ELR (cell line): ENCODE measurements at places on chromosomes 6 and 20.

DNA sequence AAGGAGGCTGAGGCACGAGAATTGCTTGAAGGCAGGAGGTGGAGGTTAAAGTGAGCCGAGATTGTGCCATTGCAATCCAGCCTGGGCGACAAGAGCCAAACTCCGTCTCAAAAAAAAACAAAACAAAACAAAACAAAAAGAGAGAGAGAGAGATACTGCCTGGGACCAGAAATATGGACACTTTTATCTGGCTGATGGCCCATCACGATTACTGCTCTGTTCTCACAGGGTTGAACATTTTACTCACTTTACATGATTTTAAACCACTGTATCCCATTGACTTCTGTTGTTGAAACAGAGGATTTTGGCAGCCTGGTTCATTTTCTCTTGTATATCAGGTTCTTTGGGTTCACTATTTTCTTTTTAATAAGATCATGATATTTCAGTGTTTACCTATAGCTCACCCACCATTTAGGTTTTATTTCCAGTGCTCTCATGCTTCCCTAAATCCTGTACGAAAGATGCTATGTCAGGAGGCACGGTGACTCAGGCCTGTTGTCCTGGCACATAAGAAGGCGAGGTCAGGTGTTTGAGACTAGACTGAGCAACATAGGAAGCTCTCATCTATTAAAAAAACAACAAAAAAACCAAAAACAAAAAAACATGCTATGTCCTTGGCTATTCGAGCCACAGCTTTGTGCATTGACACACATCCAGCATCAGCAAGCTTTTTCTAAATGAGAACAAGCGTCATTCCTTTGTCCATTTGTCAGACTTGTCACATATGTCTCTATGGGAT lies 34.5 kb upstream of the RREB1 start:
- no peak for DNase-seq

DNA sequence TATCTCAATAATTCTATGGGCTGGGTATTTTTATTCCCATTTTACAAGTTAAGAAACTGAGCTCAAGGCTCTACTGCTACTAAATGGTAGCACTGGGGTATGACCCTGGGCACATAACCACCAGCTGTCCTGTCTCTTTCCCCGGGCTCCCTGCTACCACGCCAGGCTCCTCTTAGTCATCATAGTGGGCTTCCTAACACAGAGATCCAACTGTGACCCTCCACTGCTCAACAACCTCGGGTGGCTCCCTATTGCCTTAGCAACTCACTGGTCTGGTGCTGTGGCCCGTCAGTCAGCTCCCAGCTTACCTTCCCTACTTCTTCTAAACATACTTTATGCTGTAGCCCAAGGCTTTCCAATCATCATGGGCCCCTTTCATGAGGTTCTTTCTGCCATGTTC lies 4.5 kb downstream of the KIAA1755 start:
- DNase-seq: no peak

- DNase-seq: peak; percentile 97
Observed at GRCh38 chr6:36755435-36756348, 58.1 kb downstream of the RAB44 start.

DNA sequence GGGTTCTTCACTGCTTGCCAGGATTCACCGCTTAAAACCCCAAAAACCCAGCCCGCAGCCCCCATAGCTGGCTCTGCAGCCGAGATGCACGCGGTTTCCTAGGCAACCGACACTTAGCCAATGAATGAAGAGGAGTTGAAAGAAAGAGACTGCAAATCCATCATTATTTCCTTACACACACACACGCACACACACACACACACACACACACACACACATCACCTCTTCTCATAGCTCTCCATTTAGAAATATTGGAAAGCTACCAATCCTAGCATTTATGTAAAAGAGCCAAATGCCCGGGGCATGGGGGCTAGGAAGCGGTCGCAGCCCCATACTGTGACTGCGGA lies 3.4 kb upstream of the TUBB2B start:
- peak; percentile 62 for DNase-seq

DNA sequence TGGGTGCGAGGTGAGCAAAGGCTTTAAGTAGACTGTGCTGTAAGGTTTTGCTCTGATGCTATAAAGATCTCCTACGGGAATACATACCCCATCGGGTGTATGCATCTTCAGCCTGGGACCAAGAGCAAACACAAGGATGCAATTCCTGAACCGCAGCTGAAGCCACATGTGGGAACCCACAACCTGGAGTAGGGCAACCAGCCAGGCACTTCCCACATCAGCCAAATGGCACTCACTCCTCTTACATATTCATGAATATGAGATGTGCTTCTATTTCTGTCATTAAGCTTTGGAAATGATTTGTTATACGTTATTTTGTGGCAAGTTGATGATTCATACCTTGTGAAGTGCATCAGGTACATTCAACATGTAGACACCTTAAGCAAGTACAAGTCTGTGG lies 619.2 kb downstream of the C6orf118 start:
- DNase-seq: no peak

DNA sequence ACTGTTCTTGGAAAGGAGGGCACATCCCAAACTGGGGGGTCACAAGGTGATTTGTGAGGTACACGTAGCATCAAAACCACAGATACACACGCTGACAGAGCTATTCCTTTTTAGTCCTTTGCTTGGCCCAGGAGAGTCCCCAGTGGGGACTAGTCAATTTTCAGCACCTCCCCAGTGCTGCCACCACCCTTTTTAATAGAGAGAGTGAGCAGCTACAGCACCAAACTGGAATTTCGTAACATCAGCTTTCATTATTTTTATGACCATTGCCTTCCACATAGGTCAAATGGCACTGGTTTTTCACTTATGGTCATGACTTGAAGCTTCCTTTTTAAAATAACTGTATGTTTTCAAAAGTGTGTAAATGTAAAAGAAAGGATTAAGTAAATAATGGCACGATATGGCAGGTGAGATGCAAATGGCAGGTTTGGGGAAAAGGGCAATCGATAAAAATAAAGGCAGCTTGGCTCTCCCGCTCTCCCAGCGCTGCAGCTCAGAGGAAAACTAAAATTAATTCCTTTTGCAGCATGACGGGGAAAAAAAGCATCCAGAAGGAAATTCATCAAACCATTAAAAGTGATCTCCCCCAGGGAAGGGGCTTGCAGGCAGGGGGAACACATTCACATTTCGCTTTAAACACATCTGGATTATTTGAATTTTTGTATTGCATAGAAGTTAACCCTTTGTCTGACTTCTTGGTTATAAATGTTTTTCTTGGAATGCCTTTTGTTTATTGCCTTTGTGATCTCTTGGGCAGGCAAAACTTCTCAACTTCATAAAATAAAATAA lies 95.2 kb downstream of the ANKRD60 start:
- DNase-seq: peak; percentile 28

DNA sequence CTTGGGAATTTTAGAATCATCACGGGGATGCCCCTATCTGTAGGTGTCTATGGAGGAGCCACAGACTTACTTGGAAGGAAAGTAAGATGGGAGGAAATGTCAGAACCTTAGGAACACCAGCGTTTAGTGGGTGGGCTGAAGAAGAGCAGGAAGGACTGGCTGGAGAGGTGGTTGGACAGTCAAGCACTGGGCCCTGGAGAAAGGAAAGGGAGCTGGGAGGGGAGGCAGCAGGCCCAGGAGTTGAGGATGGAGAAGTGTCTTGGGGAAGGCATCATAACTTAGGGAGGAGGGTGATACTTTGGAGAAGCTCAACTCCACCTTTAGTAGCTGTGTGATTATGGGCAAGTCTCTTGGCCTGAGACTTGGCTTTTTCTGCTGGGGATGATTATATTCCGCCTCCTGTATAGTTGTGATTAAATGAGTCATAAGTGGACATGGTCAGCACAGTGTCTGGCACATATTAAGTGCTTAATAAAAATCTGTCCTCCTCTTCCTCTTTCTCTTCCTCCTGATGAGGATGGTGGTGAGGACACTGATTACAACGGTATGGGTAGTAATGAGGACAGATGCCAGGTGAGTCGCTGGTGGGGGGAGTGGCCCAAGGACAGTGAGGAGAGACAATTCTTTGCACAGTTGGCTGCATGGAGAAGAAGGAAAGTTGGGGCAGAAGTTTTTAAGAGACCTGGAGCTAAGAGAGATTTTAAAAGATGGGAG lies 125.7 kb downstream of the TOX2 start:
- no peak for DNase-seq

DNA sequence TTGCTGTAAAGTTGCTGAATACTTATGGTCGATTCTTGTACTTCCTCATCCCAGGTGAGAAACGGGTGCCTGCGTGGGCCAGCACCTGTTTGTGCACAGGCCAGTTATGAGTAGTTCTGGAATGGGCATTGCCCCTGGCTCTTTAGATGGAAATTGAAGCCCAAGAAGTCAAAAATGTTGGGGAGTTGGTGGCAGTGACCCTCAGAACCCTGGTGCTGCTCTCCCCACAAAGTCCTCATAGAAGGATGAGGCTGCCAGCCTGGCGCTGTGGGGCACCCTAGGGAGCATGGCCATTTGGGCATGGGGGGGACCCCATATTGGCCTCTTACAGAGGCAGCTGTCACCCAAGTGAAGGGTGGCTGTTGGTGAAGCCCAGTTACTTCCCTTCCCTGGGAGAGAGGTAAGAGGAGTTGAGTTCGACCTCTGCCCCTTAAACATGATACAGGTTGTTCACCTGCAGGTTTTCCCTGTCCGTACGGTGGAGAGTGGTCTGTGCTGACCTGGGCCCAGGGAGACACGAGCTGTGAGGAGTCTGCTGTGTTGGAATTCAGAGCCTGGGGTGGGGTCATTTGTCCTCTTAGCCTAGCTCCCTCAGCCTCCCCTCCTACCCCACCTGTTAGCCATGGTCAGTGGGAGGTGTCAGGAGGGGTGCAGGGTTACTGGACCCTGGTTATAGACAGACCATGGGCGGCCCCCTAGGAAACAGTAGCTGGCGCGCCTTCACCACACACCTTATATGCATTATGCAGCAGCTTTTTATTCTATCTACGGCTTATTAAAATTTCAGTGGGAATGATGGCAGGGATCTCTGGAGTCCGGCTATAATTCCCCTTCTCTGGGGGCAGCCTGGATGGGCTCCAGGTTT lies 4.9 kb downstream of the HMGA1 start:
- DNase-seq: peak; percentile 4

DNA sequence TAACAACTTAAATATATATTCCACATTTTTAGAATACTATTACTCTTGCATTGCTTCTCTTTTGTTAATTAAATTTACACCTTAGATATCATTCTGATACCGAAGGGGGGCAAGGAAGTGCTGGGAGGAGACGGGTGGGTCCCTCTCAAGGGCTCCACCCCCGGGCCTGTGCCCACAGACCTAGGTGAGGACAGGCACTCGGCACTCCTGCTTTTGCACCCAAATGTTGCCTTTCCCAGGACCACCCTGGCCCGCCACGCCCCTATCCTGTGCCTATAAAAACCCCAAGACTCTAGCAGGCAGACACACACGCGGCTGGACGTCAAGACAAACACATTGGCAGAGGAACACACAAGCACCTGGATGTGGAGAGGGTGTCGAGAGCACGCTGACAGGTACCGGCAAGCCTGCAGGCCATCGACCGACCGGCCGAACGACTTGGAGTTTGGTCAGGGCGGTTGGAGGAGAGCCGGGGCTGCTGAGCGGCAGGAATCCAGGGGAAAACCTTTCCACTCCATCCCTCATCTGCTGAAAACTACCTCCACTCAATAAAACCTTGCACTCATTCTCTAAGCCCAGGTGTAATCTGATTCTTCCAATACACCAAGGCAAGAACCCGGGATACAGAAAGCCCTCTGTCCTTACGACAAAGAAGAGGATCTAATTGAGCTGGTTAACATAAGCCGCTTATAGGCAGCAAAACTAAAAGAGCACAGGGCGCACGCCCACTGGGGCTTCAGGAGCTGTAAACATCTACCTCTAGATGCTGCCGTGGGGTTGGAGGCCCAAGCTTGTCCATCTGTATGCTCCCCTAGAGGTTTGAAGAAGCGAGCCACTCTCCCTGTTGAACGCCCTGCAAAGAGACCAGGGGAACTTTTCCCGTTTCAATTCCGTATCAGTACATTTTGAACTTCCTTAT lies 197.4 kb upstream of the PRSS16 start:
- no peak for DNase-seq

GRCh38 chr6:4522453-4522852 lies 253.8 kb upstream of the CDYL start:
- DNase-seq: no peak

GRCh38 chr6:138500867-138501446 lies 1.7 kb upstream of the NHSL1 start:
- no peak for DNase-seq

GRCh38 chr6:133548423-133549159 lies 307.4 kb downstream of the EYA4 start:
- DNase-seq: no peak

GRCh38 chr20:23368316-23369071 lies 6.5 kb downstream of the GZF1 start:
- DNase-seq: no peak

GRCh38 chr6:164377348-164377918 lies 932.0 kb downstream of the C6orf118 start:
- DNase-seq: no peak

GRCh38 chr20:49540687-49541435 lies 27.1 kb downstream of the PTGIS start:
- no peak for DNase-seq

DNA sequence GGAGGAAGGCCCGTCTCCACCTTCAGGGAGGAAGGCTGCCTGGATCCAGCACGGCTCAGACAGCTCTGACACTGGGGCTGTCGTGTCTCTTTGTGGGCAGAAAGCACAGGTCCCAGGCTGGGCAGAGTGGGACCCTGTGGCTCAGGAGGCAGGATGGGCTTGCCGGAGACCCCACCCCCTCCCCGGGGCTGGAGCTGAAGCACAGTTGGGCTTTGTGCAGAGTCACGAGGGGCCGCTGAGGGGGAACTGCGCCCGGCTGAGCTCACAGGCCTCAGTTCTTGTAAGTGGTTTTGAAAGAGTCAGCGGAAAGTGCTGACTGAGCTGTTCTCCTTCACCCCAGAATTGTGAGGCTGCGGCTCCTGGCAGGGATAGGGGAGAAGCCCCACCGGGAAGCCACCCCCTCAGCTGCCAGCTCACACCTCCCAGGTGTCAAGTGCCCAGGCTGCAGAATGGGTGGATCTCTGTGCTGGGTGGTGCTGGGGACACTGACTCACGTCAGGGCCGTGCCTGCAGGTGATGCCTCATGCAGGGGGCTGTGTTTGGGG lies 145.5 kb upstream of the RNF24 start:
- DNase-seq: peak; percentile 7

GRCh38 chr6:90917376-90917775 lies 330.5 kb upstream of the MAP3K7 start:
- no peak for DNase-seq

- no peak for DNase-seq
Observed at GRCh38 chr6:128899341-128900050, 16.6 kb downstream of the LAMA2 start.

GRCh38 chr20:47127999-47128398 lies 228.5 kb downstream of the ZMYND8 start:
- no peak for DNase-seq

GRCh38 chr6:139381216-139381865 lies 6.9 kb upstream of the CITED2 start:
- DNase-seq: no peak

- DNase-seq: peak; percentile 15
Observed at GRCh38 chr6:34301408-34301807, 52.6 kb upstream of the SMIM29 start.

DNA sequence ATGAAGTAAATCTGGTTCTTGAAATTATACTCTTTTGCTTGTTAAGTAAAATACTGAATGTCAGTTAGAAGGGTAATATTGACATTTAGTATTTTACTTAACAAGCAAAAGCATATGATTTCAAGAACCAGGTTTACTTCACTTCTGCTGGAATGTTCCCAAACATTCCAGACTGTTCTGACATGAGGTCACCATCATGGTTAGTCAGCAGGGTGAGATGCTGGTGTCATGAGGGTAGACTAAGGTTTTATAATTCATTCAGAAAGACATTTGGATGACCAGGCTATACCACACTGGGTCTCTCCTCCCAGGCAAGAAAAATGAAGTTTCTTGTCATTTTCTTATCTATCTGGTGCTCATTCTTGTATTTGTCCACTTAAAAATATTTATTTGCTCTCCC lies 414.4 kb upstream of the MMS22L start:
- DNase-seq: peak; percentile 69
